Peyer's patch (tissue), 4 donors: ENCODE measurements at places on chromosomes 2 and 18. TPM values are rescaled to one million over a fixed set of nuclear protein-coding genes. Genes with fewer than 3 reads are reported as not detected.

The UPP2 gene
- not detected for total RNA-seq

The ELOA2 gene
- total RNA-seq, result not detected

The ADAM23 gene
- 0.47 TPM for total RNA-seq

The SERPINB13 gene
- not detected for total RNA-seq

The PPP1R1C gene
- total RNA-seq, result not detected

The ARMC9 gene
- total RNA-seq, result 11.0 TPM

The KCNG2 gene
- not detected for total RNA-seq

The WNT10A gene
- total RNA-seq, result not detected

The ZSWIM2 gene
- not detected for total RNA-seq

The CDH20 gene
- total RNA-seq, result 2.5 TPM

GRCh38 chr18:40371673-40372072, 1583.4 kb upstream of the PIK3C3 start:
- no peak for DNase-seq

GRCh38 chr18:69226971-69227370, 173.7 kb upstream of the DOK6 start:
- DNase-seq, result no peak

GRCh38 chr2:128306081-128306930, 12.4 kb downstream of the HS6ST1 start:
- DNase-seq, result no peak

- DNase-seq, result peak; percentile 77
Measured at GRCh38 chr2:100882645-100883613, 63.0 kb downstream of the NPAS2 start.

DNA sequence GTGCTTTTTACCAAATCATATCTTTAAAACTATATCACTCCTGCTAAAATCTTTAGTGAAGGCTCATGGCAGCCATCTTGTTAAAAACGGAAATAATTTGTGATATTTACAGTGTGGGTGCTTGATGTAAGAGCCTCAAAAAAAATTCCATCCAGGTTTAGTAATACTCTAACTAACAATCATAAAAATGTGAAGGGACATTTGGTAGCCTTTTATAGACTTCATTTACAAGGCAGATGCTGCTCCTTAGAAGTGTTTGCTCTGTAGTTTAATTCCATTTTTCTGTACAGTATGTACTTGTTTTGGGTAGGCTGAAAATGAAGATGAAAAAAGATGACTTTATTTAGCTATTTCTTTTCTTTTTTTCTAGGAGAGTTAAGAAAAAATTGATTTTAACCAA, 525.0 kb downstream of the ZEB2 start:
- no peak for DNase-seq

GRCh38 chr2:165791421-165792103, 2.5 kb downstream of the GALNT3 start:
- DNase-seq, result no peak

DNA sequence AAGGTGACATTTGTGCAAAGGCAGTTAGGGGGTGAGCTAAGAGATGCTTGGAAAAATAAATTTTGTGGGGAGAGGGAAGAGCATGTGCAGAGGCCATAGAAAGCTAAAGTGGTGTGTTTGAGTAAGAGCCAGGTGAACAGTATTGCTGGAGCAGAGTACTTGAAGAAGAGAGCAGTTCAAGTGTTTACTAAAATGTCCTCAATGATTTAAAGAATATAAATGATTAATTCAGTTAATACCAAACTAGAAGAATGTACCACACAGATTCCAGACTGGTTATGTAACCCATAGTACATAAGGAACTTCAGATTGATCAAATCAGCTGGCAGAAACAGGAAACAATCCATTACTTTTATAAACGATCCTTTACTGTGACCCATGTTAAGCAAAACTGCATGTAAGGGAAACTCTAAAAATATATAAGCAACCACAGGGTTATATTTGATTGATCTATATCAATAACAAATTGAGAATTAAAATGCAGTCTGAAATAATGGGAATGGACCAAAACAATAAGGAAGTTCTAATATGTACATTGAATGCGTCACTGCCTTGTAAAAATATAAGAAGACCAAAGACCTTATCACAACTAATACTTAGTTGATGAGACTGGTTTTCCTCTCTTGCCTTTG, 76.9 kb downstream of the LDAH start:
- DNase-seq, result no peak

- no peak for DNase-seq
Measured at GRCh38 chr18:3152294-3152693, 67.5 kb downstream of the MYOM1 start.

GRCh38 chr2:127872354-127872753, 13.4 kb downstream of the AMMECR1L start:
- no peak for DNase-seq

GRCh38 chr2:274503-274902, 9.8 kb downstream of the ACP1 start:
- DNase-seq, result no peak

DNA sequence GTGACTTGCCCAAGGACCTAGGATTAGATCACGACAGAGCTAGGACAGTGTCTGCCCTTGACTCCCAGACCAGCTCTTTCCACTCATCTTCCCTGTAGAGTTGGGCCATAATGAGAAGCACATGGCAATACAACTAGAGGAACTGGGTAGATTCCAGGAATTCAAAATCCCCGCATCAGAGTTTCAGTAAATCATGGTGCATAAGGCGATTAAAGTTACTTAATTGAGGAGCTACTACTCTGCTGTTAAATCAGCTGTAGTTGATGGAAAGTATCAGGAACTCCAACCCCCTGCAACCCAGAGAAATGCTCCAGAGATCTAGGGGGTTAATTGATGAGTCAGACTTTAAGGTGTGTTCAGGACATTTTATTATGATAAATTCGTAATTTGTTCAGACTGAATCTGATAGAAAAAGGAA, 5.7 kb downstream of the ANTXR1 start:
- DNase-seq, result no peak

DNA sequence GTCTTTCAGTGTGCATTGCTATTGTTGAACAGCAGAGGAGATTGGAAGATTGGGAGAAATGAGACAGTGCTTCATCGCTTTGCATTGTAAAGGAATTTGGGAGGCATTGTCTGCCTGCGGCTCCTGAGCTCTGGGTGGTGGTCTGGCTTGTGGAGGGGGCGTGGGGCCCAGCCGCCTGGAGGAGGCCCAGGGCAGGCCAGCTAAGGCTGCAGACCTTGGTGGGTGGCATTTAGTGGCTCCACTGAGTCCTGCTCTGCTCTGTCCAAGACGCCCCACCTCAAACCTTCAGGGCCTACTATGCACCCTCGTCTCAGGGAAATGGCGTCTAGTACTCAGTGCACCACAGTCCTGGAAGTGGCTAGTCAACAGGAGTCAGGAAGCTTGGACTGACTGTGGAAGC, 5.7 kb upstream of the HS1BP3 start:
- DNase-seq, result no peak

GRCh38 chr2:167335541-167335992, 447.3 kb downstream of the XIRP2 start:
- DNase-seq, result no peak

GRCh38 chr2:9333591-9334171, 89.6 kb downstream of the ITGB1BP1 start:
- peak; percentile 64 for DNase-seq
